CD4-positive, alpha-beta T cell (primary cell): ENCODE measurements at places on chromosomes 11 and 22.

DNA sequence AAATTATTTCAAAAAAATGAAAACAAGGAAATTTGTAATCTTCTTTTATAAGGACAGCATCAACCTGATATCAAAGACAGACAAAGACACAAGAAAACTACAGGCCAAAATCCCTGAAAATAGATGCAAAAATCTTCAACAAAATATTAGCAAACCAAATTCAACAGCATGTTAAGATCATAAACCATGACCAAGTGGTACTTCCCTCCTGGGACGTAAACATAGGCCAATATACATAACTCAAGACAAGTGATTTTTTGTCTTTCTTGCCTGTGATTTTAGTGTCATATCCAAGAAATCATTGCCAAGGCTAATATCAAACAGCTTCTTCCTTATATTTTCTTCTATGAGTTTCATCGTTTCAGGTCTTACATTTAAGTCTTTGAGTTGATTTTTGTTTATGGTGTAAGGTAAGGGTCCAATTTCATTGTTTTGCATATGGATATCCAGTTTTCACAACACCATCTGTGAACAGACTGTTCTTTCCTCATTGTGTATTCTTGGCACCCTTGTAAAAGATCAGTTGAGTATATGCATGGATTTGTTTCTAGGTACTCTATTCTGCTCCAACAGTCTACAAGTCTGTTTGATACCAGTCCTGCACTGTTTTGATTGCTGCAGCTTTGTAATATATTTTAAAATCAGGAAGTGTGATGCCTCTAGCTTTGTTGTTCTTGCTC lies 50.0 kb downstream of the SBF2 start:
- DNase-seq: no peak

DNA sequence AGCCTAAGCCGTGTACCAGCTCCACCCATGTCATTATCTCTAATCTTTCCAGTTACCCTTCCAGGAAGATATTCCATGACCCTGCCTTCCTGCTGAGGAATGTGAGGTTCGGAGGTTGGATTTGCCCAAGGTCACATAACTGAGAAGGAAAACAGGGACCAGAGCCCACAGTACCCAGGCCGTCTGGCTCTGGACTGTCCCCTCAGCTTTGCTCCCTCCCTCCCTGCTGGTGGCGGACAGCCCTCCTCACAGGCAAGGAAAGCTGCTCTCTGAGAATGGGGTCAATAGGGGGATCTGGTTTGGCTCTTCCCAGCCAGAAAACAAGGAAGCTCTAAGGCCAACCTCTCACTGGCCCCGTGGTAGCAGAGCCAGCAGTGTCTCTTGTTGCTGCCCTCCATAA lies 63.3 kb downstream of the SYN3 start:
- DNase-seq: no peak

- DNase-seq: no peak
These were observed 2.7 kb upstream of the EIF3M start for GRCh38 chr11:32580967-32581366.

- DNase-seq: no peak
These were observed 5.6 kb downstream of the GATD1 start for GRCh38 chr11:771617-772204.

GRCh38 chr22:46507451-46508425 lies 29.7 kb downstream of the CELSR1 start:
- no peak for DNase-seq

GRCh38 chr11:15073361-15074205 lies at the start of gene CALCB:
Gene CALCB (plus strand): TSS chr11:15073593. CDS start chr11:15074719, 1,126 bp downstream.
- DNase-seq: no peak

GRCh38 chr11:128125723-128126122 lies 461.6 kb downstream of the ETS1 start:
- DNase-seq: no peak

DNA sequence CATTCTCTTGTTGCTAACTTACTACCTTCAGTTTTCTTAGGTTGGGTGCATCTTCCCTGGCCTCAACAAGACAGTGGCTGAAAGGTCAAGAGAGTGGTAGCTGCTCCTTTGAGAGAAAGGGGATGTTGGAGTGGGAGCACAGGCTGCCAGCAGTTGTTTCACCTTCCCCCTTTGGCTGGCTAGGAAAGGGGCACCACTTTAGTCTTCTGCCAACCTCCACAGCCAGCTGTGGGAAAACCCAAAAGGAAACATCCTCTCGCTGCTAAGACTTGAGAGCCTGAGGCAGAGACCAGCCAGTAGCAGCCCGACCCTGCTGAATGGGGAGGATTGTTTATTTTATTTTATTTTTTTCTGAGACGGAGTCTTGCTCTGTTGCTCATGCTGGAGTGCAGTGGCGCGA lies 34.4 kb downstream of the MARK2 start:
- no peak for DNase-seq

- DNase-seq: no peak
These were observed 145.4 kb downstream of the CACNA1I start for GRCh38 chr22:39715778-39716495.

- DNase-seq: no peak
These were observed 1.4 kb upstream of the SERPINH1 start for GRCh38 chr11:75560644-75561043.

GRCh38 chr11:20097319-20098221 lies 62.7 kb downstream of the DBX1 start:
- no peak for DNase-seq

- DNase-seq: no peak
These were observed 154.2 kb upstream of the NAV2 start for GRCh38 chr11:19558189-19558986.

GRCh38 chr11:128644576-128644975 lies 49.3 kb upstream of the FLI1 start:
- no peak for DNase-seq

GRCh38 chr11:114162719-114163123 lies 103.2 kb downstream of the ZBTB16 start:
- no peak for DNase-seq
